ENCODE measurements at places on chromosomes 4 and X.

- no peak for DNase-seq
Observed at GRCh38 chrX:136347706-136348105, 46.9 kb downstream of the ADGRG4 start.

DNA sequence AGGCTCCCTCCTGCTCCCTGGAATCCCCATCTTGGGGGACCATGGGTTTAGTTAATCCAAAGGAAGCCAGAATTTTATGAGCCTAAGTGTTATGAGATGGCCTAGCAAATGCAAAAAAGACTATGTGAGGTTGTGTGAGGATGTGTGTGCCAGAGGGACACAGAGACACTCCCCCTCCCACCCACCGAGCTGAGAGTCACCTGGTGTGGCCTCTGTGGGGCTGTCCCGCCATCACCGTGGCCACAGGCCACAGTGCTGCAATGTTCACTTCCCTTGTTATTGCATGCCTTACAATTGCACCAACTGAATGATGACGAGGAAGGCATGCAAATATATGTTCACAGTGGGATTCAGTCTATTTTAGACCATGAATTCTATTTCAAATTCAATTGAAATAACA is 601 bp upstream of the FGFBP2 start:
- DNase-seq = no peak

GRCh38 chr4:26362745-26363439 is 42.1 kb downstream of the RBPJ start:
- no peak for DNase-seq

DNA sequence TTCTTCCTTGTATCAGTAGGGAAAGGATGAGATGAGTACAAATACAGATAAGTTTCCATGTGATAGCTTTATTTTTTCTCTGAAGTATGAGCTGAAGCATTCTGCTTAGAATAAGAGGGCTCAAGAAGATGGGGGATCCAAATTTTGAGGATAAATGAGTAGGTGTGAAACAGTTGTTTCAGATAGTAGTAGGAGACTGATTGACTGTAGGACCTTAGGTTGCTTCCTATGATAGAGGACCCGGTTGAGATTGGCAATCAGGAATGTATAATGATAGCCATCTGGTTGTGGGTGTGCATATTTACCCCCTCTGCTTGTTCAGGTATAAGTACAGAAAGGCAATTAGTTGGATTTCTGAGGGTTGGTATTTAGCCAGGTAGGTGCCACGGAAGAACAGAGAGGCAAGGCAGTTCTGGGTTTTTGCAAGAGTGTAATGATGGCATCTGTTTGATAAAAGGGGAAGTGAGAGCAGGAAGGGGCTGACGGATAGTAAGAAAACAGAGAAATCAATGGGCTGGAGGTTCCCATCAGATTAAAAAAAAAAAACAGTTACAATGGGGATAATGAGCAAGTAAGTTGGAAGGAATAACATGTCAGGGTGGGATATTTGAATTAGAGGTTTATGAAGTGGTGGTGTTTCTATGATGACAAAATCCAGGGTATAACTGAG is 13.7 kb downstream of the OCRL start:
- no peak for DNase-seq

- DNase-seq = no peak
Observed at GRCh38 chrX:56813318-56813837, 84.3 kb downstream of the NBDY start.

DNA sequence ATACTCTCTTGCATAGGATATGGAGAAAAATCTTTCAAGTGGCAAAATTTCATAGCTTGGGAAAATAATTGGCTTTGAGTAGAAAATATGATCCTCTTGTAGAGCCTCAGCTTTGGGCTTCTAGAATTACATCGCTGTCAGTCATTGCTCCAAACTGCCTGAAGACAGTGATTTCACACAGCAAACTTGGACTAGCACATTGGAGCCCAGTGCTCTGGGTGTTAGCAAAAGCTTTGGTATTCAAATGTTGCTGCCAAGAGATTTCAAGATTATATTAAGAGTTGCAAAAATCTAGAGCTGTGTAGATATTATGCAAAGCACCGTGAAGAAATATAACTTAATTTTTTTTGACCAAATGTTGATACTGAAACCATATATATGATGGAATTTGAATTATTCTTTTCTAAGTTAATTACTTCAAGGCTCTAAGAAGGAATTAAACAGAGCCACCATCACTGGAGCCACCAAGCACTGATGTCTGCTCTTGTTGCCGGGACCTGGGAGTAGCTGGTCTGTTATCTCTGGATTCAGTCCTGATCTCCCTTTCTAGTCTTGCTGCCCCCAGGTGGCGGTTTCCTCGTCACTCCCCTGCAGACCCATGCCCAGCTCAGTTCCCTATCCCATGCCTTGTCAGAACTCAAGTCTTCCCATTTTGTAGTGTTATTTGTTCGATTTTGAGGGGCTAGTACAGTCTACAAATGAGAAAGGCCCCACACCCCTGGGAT is 260.7 kb upstream of the SFRP2 start:
- DNase-seq = no peak

DNA sequence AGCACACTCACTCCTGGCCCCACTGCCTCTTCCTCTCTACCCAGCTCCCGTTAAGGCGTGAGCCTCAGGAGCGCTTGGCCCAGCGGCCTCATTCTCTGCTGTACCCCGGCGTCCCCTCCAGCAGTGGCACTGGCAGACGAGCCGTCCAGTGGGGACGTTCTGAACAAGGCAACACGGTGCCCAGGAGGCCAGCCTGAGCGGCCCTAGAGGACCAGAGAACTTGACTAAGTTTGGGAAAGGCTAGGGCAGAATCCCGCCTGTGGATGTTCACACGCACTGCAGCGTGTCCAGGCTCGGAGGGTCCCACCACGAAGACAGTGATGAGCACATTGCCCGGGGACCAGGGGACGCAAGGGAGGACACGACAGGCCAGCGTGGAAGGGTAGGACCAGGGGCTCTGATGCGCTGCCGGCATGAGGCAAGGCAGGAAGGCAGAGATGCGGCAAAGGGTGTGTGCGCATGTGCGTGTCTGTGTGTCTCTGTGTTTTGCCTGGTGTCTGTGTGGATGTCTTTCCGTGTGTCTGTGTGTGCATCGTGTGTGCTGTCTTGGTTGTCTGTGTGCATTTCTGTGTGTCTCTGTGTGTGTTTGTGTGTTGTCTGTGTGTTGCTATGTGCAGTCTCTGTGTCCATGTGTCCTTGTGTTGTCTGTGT is 89.4 kb downstream of the ABLIM2 start:
- no peak for DNase-seq

DNA sequence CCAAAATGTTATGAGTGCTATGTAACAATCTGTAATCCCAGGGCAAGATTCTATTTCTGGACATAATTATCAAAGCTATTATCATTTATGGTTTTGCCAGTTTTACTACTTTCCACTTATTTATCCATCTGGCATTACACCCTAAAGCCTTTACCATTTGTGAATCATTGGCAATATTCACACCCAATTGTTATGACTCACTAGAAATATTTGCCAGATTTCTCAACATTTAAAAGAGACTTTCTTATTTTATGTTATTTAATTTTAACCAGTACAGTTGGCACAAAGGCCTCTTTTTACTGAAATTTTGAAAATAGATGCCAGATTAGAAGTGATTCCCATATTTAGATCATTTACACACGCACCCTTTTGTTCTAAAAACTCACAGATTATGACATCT is 242.7 kb upstream of the WDFY3 start:
- no peak for DNase-seq

GRCh38 chr4:20773144-20773997 is 73.1 kb downstream of the PACRGL start:
- DNase-seq = peak; percentile 15

DNA sequence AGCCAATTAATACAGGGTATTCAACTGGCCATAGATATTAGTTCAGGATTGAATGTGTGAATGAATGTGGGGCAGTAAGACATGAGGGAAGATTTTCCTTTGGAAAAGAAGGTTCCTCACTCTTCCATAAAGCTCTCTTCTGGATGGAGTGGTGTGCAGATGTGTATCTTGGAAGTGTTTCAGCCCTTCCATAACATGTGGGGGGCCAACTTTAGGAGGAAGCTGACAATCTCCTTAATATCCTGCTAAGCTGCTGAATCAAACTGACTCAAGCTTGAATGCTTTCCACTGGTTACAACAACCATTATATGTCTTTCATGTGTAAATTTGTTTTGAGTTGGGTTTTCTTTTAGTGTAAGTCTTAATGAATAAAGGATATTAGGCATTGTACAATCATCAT is 40.3 kb downstream of the FANCB start:
- DNase-seq = no peak

DNA sequence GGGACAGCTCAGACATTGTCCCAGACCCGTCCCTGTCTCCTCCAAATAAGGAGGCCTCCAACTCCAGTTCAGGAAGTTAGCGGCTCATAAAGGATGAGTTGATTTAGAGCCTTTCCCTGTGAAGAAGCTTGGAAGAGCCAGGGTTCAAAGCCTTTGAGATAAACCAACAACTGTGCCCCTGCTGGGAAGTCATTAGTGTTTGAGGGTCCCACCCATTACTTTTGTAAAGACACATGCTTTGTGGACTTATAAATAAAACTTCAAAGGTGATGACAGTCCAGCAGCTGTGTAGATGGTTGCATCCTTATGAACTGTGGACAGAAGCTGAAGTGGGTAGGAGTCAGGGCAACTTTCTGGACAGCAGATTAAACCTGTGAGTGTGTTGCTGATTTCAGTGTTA is 86.0 kb upstream of the PGRMC2 start:
- DNase-seq = no peak

GRCh38 chr4:182063651-182064050 is 179.6 kb upstream of the TENM3 start:
- DNase-seq = no peak

GRCh38 chr4:66804979-66805378 is 740.3 kb downstream of the CENPC start:
- DNase-seq = no peak

- DNase-seq = no peak
Observed at GRCh38 chr4:90840828-90841227, 713.6 kb downstream of the CCSER1 start.

DNA sequence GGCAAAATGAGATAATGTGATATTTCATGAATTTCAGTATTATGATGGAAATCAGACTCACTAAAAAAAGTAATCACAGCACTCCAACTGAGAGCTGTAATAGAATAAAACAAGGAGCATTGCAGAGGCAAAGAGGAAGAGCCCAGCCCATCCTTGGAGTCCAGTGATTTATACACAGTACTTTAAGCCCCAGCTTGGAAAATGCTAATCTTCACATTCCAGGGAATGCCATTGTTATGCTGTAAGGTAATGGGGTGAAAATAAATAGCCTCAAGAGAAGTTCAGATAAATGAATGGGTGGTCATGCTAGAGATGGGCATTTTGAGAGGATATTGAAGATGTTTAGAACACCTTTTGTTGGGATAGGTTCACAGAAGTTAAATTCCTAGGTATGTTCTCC is 190.3 kb upstream of the TAPT1 start:
- no peak for DNase-seq

DNA sequence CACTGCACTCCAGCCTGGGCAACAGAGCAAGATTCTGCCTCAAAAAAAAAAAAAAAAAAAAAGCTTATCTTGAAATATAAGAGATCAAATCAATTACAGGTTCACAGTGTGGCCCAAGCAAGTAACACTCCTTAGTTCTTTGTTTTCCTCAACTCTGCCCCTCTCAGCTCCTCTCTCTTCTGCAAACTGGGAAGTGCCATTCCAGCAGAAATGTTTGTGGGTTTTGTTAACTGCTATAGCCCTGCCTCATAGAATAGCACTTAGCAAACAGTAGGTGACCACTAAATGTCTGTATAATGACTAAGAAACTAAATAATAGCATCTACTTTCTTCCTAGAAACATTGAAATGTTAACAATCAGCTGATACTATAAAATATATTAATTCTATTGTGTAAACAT is 160.0 kb upstream of the NAP1L5 start:
- DNase-seq = no peak

DNA sequence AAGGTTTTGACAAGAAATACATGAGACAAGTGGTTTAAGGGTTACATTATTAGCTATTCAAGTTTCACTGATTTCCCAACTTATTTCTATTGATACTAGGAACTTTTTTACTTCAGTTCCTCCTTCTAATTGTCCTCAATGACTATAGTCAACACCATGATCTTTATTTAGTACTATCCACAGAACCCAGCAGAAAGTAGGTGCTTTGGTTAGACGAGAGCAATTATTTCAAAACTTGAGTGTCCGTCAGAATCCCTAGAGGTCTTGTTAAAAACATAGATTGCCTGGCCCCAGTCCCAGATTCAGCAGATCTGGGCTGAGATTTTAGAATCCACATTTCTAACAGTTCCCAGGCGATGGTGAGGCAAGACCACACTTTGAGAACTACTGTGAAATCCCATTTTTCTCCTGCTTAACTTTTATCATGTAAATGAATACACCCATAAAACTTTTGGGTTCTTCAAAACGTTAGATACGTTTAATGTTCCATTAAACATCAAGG is 17.9 kb downstream of the EXOC1 start:
- DNase-seq = no peak

DNA sequence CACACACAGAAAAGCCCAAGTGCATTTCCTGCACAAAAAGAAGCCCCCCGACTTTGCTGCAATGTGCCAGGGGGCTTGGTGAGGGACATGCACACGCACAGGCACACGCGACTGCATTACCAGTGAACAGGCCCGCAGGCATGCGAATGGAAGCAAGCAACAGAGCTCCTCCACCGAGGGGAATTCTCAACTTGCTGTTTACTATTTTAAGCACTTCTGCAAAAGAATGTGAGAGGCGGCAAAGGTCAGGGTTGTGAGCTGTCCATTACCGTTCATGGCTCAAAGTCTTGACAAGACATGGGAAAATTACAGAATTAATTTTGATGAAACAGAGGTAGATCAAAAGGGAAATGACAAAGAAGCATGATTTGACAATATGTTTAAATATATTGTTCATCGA is 342.5 kb upstream of the NOCT start:
- DNase-seq = no peak

DNA sequence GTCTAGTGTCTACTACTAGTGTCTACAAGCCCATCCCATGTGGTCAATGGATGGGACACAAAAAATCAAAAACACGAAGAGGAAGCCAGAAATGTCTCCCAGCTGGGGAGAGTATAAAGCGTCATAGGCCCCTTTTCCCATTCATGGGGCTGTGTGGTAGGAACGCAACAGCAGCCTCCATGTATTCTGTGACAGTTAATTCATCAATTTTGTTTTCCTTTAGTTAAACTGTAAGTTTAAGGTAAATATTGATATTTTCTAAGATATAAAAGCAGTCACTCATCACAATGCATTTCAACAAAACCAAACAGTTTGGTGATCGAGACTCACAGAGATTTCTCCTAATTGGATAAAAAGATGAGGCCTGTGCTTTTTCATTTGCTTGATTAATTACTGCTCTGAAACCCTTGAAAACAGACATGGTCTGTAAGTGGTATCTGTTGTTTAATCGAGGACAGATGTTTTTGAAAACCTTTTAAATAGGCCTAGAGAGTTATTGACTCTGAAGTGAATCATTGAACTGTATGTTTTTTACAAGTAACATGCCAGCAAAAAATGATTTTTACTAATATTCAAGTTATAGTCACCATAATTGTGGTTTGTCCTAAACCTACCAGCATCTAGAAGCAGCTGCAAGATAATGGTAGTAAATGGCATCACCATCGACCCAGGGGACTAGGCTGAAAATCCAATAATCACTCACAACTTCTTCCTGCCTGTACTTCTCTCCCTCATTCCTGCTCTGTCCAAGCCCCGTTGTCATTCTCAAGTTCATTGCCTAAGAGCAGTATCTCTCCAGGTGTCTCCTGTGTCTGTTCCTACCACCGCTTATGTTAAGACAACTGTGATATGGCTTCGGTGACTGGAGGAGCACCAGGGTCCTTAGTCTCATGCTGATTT is 87.7 kb upstream of the SHISA3 start:
- no peak for DNase-seq
